ENCODE measurements at places on chromosomes 16 and 17.

- no peak for DNase-seq
Observed at GRCh38 chr16:76226011-76226410, 51.2 kb upstream of the CNTNAP4 start.

- peak; percentile 22 for DNase-seq
Observed at GRCh38 chr16:55437625-55438024, 41.4 kb upstream of the MMP2 start.

- no peak for DNase-seq
Observed at GRCh38 chr17:58756246-58757161, 850 bp downstream of the PPM1E start.

- no peak for DNase-seq
Observed at GRCh38 chr17:49452661-49453060, 38.0 kb upstream of the PHB1 start.

Measured in KG1 (cell line).